ENCODE measurements at places on chromosomes 12 and 14.

- DNase-seq: peak; percentile 7
Measured at GRCh38 chr12:44459569-44459968, 416.5 kb downstream of the NELL2 start.

DNA sequence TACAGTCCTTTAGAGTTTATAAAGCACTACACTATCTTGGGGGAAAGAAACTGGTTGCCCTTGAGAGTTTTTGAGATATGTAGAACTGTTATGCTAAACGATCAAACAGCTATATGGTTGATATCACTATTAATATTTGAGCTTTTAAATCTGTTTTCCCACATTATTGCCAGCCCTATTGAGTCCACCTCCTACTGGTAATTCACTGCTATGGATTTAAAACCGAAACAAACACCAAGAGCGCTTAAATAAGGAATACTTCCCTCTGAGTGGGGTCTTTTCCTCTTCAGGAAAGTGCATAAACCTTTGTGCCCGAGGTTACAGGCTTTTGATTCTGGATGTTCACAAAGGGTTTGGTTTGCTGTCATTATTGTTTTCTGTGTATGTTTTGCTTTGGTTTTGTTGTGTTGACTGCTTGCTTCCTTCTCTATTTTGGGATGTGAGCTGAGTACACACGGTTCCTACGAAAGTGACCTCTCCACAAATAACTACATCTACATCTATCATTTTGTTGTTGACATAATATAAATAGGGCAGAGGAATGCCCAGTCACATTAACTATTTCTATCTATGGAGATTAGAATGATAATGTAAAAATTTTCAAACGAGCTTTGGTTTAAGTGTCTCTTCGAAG is 44.8 kb downstream of the LGR5 start:
- no peak for DNase-seq

GRCh38 chr12:109331301-109331952 is 16.3 kb upstream of the MYO1H start:
- no peak for DNase-seq

DNA sequence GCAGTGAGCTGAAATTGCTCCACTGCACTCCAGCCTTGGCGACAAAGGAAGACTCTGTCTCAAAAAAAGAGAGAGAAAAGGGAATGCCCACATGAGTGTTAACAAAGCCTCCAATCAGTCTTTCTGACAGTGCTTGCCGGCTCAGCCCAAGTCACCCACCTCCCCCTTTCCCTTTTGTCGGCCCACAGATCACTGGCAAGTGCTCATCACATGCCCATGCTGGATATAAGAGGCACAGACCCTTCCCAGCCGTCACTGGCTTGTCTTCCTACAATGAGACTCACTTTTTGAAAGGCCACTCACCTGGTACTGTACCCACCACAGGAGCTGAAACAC is 70.8 kb downstream of the CCDC88C start:
- no peak for DNase-seq
